ENCODE measurements at places on chromosomes 1 and 21.

DNA sequence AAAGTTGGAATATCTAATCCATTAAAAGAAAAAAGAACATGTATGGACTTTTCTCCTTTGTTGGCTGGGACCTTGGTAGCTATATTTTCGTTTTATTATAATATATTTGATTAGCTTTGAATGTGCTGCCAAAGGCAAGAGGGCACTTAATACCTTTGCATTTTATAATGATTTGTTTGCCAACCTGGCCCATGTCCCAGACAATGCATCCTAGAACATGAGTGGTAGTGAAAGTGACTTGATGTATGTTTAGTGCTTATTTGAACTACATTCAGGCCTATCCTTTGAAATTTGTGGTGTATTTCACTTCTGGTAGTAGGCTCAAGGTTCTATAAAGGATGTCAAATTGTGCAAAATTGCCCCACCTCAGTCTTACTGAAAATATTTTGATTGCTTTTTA is 25.9 kb downstream of the CACHD1 start:
- DNase-seq = no peak

- no peak for DNase-seq
These were observed 93.2 kb downstream of the PRDM2 start for GRCh38 chr1:13793088-13793730.

- DNase-seq = peak; percentile 30
These were observed 151.7 kb downstream of the NR5A2 start for GRCh38 chr1:200179126-200179780.

DNA sequence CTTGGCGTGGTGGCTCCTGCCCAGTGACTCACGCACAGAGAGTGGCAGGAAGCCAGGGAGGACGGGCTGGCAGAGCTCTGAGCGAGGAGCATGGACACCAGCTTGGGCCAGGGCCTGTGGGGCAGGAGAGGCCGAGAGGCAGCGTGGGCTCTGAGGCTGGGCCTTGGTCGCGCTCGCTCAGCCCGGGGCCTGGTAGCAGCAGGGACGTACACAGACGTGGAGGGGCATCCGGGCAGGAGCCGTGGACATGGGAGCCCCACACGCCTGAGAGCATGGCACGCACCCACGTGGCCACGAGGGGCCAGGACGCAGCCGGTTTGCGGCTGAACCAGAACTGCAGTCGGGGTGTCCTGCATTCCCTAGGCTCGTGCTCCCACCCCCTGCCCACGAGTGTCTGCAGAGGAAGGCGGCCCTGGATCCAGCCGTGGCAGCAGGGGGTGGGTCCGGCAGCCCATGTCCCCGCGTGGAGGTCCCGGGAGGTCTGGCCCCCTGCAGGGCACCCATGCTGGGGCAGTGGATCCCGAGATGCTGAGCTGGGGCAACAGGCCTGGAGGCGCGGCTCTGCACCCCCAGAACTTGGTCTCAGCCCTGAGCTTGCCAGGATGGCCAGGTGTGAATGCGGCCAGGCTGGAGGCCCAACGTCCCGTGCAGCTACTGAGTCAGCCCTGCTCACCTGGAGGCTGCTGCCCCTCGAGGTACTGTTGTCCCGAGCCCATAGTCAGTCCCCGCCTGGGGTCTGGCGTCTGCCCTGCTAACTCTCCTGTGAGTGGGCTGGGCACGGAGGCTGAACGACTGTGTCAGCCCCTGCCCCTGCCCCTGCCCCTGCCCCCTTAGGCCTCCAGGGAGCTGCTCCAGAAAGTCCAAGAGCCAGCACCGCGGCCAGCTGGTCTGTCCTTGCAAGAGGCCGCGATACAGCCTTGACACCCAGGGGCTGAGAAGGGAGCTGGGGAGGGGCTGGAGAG is 61.6 kb downstream of the SLX9 start:
- peak; percentile 55 for DNase-seq

DNA sequence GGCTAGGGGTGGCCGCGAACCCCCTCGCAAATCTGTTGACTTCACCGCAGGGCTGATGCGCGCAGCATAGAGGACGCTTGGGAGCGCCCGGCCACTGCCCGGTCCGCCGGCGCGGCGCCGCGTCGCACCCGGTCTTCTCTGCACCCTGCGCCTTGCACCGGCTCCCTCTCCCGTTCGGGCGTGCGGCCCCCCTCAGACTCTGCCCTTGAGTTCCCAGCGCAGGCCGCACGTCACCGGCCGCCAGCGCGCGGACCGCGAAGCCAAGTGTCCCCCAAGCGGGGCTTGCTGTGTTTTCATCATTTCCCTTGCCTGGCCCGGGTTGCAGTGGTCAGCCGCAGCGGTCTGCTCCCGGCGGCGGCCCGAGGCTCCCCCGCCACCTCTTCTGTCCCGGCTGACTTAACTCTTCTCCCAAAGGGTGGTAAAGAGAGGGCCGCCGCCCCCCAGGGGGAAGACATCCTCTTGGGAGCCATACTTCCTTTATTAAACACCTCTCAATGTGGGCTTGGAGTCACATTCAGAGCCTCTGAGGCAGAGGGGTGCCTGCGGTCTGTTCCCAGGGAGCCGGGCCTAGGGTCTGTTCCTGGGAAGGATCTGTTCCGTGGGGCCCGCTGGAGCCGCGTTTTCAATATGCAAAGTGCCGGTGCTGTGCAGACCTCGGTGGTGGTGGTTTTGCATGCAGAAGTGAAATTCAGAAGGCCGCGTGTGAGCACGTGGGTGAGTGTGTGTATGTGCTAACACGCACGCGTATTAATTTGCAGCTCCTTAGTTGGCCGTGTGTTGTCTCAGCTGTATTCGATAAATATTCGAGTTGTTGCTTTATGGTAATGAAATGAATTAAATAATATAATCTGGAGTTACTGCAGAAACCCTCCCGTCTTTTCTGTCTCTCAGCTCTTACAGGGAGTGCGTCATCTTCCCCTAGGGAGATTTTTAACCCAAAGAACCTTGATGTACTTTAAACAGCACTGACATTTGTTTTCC is 17.6 kb downstream of the PBX1 start:
- DNase-seq = no peak

GRCh38 chr1:246198115-246198816 is 308.8 kb downstream of the SMYD3 start:
- no peak for DNase-seq

- DNase-seq = peak; percentile 6
These were observed 23.8 kb downstream of the EPHA10 start for GRCh38 chr1:37741130-37741529.

DNA sequence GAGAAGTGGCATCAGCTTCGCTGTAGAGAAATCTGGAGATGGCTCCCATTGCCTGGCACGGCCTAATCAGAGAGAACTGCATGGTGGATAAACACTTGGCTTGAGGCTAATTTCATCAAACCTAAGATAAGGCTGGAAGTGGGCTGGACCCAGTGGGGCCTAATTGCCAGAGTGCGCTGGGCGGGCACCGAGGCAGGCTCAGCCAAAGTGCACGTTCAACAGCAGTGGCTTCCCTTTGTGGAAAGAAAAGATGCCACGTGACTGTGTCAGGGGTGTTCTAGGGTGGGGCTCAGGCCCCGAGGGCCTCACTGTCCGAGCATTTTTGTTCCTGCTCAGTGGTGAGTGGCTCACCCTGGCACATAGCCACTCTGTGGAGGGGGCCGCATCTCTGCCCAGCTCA is 5.8 kb downstream of the PLCH2 start:
- DNase-seq = no peak

GRCh38 chr1:117537291-117537920 is 68.4 kb upstream of the TENT5C start:
- DNase-seq = no peak

GRCh38 chr1:74933500-74933899 is 200.5 kb downstream of the TYW3 start:
- DNase-seq = no peak

GRCh38 chr1:20931930-20932436 is 144.9 kb upstream of the HP1BP3 start:
- DNase-seq = no peak

- DNase-seq = no peak
These were observed 110.0 kb downstream of the ASTN1 start for GRCh38 chr1:177054542-177054941.

- DNase-seq = no peak
These were observed 23.2 kb downstream of the ATP8B2 start for GRCh38 chr1:154348429-154349076.

DNA sequence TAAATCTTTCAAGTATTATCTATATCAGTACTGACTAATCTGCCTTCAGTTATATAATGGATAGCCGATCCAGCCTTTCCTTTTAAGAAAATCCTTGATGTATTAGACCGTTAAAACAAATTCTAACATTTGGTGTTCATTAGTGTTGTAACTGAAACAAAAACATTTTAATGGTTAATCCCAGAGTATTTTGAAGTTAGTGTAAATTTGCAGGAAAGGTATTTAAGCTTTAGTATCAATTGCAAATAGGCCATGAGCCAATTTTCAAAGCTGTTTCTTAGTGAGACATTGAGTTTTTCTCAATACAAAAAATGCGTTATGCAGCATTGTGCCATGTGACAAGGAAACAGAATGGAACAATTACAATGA is 29.6 kb downstream of the DISP1 start:
- DNase-seq = no peak

DNA sequence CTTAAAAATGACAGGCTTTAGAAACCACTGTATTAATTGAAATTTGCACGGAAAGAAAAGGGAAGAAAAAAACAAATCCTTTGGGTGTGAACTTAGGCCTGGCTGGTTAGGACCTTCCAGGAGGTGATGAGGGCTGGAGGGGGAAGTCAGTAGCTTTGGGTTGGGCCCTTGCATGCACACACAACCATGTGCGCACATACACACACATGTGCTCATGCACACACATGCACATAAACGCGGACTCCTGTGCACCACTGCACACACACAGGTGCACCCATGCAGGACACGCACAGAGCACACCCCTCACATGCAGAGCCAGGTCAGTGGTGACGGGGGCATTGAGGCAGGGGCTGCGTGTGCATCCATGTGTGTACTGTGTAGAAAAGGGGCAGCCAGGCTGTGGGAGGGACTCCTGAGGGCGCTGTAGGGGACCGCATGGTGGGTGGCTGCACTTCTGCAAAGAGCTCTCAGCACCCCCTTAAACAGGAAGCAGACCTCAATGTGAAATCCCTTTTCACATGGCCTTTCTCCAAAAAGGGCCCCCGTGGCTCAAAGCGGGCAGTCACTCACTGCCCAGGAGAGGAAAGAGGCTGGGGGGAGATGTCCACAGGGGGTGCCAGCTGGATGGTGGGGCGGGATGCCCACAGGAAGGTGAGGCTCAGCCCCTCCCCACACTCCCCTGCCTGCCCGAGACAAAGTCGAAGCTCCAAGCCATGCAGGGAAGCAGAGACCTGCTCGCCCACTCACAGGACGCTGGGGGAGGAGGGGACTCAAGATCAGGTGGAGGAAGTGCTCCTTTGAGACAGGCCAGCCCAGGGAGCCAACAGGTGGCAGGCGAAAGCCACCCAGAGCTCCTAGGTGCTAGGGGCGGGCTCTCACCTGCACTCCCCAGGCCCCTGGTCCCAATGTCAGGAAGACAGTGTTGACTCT is 95.2 kb downstream of the ITPKB start:
- DNase-seq = no peak

- DNase-seq = no peak
These were observed 3.0 kb downstream of the IL22RA1 start for GRCh38 chr1:24139841-24140425.

- no peak for DNase-seq
These were observed 6.9 kb downstream of the CAMK1G start for GRCh38 chr1:209590405-209590804.

- DNase-seq = no peak
These were observed 90.2 kb upstream of the VCAM1 start for GRCh38 chr1:100629391-100629790.

All from astrocyte (in vitro differentiated cells and primary cell).